ENCODE measurements at places on chromosomes 16 and 17.
A peak's percentile ranks its signal among the peaks of the same experiment; 100 is the strongest.

GRCh38 chr16:57277586-57277985 is 6.9 kb downstream of the PLLP start:
- DNase-seq: no peak

DNA sequence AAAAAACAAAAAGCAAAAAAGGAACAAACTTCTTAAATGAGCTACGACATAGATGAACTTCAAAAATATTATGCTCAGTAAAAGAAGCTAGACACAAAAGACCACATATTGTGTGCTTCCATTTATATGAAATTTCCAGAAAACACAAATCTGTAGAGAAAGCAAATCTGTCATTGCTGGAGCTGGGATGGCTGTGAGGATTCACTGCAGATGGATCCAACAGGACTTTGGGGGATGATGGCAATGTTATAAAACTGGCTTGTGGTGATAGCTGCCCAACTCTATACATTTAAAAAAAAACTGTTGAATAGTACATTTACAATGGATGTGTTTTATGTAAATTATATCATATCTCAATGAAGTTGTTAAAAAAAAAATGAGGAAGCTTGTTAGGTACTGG is 52.6 kb upstream of the MAP3K14 start:
- no peak for DNase-seq

DNA sequence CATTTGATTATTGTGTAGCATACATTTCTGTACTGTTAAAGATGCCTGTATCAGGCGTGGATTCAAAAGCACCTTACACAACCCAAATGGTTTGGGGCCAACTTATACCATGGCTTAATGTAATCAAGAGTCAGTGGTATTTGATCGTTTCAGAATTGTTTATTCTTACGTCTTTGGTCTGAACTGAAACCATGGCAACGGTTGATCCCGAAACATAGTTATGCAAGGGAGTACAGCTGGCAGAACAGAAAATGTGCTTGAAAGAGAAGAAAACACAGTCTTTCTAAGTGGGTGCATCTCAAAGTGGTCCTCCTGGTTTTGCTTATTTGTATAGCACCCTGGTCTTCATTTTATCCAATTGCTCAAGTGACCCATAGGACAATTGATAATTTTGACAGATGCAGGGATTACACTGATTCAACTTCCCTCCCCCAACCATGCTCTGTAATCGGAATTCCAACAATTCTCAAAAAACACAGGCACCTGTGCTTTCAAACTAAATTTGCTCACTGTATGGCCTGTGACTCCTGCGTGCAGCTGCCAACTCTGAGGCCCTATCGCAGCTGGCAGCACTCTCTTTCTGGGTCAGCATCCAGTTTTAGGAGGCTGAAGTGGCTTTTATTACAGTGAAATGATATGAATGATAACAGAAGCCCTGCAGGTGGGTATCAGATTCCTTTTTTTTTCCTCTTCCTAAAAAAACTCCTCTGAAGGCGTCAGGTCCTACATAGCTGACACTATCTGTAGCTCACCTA is 77.0 kb upstream of the AXIN2 start:
- DNase-seq: peak; percentile 30

DNA sequence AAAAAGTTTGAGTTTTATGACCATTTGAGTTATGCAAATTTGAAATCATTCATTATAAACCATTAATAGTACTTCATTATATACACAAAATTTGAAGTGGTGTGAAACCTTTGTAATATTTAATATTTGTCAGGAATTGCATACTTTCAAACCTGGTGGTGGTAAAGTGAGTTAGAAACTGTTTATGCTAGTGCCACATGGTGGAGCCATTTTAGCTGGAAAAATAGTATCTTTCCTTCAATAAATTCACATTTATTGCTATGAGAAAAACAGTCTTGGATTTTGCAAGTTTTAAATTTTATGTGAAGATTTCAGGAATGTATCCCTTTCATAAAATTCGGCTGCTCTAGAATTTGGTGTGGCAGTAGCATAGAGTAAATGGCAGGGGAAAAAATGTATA is 7.3 kb upstream of the BLMH start:
- no peak for DNase-seq

GRCh38 chr17:64420143-64420670 is 28.7 kb upstream of the MILR1 start:
- DNase-seq: no peak

DNA sequence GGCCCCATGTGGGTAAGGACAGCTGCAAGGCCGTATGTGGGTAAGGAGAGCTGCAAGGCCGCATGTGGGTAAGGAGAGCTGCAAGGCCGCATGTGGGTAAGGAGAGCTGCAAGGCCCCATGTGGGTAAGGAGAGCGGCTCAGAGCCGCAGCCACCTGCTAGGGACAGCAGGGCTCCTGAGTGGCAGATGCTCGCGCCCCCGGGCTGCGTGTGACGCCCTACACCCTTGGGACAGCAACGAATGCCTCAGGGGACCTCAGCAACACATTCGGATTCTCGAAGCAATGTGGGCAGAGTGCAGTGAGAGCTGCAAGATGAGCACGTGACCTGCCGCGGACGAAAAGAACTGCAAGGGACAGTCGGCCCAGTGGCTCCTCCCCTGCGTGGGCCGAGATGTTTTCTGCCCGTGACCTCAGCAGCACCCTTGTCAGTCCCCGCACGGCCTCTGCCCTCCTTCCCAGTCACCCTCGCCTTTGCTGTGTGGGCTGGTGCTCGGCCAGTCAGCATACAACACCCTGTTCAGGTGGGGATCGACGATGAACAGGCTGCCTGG is 9.6 kb upstream of the SLC38A8 start:
- no peak for DNase-seq

- no peak for DNase-seq
Observed at GRCh38 chr17:63549289-63549945, 860 bp upstream of the DCAF7 start.

GRCh38 chr16:64242492-64242891 is 879.4 kb downstream of the CDH11 start:
- DNase-seq: no peak

- DNase-seq: no peak
Observed at GRCh38 chr17:56324676-56325075, 171.4 kb downstream of the ANKFN1 start.

DNA sequence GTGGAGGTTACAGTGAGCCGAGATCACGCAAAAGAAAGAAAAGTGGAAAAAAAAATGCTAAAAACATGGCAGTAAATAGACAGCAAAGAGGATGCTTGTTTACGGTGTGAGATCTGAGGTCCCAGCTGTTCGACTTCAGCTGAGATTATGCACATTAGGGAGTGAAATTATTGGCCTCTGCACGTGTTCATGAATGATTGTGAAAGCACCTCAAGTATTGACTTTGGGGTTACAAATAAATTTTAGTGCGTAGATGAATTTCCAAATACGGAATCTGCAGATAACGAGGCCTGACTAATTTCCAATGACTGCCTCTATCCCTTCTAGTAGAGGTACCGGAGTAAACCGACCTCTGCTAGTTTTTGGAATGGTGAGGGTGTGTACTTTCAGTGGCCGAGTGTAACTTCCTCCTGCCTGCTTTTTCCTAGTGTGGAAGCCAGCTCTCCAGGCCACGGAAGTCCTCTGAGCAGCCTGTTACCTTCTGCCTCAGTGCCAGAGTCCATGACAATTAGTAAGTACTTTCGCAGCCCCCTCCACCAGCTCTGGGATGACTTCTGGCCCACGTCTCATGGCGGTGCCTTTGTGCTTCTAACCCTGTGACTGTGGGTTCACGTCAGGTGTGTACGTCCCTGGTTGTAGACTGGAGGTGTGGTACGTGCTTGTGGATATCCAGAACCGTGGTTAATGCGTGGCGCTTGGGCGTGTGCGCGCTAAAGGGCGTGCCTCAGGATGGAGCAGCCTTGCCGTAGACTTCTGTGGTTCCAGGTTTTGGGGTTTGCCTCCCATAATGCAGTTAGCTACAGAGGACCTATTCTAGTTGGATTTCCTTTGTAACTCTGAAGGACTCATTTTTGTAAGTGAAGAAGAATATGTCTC is 102.1 kb downstream of the SNX29 start:
- DNase-seq: no peak

DNA sequence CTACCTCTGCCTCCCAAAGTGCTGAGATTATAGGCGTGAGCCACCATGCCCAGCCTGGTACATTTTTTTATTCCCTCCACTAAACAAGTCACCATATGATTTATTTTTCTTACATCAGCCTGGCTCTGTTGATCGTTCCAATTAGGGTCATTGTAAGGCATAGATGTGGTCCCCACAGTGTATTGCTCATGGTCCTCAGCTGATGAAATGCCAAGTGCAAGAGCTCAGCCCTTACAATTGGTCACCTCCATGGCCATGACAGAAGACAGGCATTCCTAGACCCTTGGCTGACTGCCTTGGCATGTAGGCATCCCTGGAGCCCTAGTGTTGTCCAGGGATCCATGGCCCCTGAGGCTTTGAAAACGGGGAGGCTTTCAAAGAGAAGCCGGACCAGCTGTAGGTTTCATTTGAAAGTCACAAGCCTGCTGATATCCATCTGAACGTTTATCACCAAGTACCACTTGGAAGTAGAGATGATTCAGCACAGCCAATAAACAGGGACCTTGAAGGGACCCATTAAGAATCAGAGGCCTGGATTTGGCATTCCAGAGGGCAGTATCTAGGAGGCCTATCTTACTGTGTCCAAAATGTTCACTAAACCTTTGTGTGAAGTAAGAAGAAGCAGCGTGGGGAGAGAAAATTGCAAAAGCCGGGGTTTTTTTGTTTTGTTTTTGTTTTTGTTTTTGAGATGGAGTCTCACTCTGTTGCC is 20.6 kb upstream of the PRKCA start:
- no peak for DNase-seq

- DNase-seq: no peak
Observed at GRCh38 chr16:2150418-2151187, 2.2 kb downstream of the RAB26 start.

DNA sequence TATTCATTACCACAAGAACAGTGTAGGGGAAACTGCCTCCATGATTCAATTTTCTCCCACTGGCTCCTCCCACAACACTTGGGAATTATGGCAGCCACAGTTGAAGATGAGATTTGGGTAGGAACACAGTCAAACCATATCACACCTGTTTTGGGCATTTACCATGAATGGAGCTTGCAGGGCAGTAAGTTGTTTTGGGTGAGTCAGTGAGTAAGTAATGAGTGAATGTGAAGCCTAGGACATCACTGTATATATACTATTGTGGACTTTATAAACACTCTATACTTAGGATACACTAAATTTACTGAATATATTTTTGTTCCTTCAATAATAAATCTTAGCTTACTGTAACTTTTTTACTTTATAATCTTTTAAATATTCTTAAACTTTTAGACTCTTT is 48.1 kb downstream of the TBC1D26 start:
- no peak for DNase-seq

GRCh38 chr17:65051922-65052321 is 4.6 kb downstream of the GNA13 start:
- DNase-seq: peak; percentile 28

- no peak for DNase-seq
Observed at GRCh38 chr17:42774066-42774745, 957 bp downstream of the VPS25 start.

DNA sequence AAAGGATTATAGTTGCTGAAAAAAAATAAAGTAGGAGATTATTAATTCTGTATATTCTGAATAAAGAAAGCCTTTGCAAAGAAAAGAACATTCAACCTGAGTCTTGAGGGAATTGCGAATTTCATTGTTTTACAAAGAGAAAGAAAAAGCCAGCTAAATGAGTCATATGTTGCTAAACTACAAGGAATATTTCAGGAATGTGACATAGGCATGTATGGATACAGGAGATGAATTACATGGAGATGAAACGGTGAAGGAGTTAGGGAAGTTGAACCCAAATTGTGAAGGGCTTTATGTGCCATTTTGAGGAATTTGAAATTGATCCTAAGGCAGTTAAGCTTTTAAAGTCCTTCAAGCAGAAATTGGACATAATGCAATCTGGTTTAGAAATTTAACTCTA is 177.3 kb upstream of the RBL2 start:
- peak; percentile 61 for DNase-seq

DNA sequence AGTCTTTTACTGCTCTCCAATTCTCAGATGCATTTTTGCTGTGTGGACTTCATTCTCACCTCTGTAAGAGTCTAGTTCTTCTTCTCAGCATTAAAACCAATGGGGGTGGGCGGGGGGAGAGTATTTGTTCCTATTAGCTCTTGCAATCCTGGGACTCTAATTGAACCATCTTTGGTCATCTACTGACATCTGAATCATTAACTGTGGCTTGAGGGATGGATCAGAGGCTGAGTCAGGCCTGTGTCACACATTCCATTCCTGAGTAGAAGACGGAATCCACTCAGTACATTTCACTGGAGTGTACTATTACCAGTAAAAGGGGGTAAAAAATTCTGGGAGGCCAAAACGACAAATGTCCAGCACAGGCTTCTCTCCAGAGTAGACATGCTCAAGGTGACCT is 12.8 kb upstream of the ZNF23 start:
- DNase-seq: no peak

- no peak for DNase-seq
Observed at GRCh38 chr16:31871510-31871909, 2.1 kb upstream of the ZNF267 start.

DNA sequence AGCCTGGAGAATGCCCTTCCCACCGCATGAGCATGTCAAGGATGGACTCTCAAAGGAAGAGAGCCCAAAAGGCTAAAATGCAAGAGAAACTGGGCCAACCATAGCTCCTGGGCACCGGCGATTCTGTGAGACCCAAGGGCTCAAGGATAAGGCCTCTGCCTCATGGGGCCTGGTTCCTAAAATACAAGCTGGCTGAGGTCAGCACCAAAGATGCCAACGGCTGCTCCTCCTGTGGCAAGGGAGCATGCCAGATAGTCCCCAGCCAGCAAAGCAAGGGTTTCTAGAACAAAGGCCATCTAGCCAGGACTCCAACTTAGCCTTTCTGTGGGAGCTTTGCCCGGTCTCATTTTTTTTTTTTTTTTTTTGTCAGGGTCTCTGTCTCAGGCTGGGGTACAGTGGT is 20.1 kb downstream of the GPRC5B start:
- DNase-seq: no peak

DNA sequence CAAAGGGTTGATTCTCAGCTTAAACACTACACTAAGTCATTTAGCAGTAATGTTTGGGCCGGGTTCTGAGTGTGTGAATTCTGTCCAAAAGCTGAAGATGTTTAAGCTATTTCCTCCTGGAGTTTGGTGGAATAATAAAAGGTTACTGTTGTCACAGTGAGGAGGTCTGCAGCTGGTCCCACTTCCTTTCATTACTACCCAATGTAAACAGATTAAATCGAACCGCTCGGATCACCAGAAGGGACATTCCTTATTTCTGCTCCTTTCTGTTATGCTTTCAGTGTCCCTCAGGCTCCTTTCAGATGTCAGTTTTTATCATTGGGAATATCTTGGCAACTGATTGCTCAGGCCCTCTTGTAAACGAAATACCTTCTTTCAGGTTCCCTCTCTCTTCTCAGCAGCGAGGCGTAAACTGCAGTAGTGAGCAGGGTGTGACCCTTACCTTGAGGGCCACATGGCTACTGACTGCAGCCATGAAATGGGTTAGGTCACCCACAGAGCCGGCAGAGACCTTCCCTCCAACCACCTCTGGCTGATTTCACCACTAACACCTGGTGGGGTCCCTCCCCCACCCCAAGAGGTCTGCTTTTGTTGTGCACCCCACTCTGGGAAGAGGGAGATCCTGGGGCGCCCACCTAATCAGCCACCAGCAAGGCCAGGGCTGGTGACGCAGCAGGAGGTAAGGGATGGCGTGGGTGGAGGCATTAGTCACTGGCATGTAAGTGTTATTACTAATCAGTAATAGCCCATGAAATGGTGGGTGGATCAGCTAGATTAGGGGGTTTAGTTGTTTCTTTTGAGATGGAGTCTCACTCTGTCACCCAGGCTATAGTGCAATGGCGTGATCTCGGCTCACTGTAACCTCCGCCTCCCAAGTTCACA is 117.6 kb downstream of the VPS53 start:
- no peak for DNase-seq

- no peak for DNase-seq
Observed at GRCh38 chr16:7161891-7162290, 170.8 kb upstream of the RBFOX1 start.
